DMS 273 treated with DMSO at 0.1 percent for 48 hours (cell line): ENCODE measurements at places on chromosomes 1 and 21.

GRCh38 chr1:212487774-212488435, 55.2 kb downstream of the NENF start:
- DNase-seq = no peak

DNA sequence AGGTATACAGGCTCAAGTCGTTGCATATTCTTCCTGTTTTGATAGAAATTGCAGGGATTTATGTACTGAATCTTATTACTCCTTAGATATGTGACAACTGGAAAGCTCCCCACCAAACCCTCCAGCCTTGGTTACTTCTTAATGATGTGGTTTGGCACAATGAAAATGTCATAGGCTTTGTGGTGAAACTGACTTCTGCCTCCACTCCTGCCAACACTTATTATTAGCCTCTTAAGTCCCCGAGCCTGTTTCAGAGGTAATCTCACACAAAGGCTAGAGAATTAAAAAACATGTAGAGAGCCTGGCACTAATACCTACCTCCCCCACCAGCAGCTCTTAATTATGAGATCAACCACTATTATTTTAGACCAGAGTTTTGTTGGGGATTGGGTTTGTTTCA, 4.2 kb downstream of the COX20 start:
- DNase-seq = no peak

DNA sequence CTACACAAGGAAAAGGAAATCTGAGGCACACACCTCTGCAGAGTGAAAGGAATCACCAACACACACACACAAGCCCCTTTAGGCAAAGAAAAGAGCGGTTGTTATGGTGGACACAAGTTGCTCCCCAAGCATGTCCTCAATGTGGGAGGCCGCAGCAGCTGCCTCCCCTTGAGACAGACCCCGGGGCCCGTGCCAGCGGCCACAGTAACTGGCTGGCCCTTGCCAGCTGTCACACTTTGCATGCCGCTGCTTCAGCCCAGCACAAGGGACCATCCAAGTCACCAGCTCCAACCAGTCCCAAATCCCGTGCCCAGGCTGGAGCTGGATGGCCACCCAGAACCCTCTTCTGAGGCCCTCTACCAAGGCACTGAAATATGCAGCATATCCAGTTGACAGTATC, 2.9 kb upstream of the OLIG1 start:
- DNase-seq = no peak

GRCh38 chr1:42929434-42930177, 29.1 kb downstream of the SLC2A1 start:
- DNase-seq = no peak

- DNase-seq = peak; percentile 28
These were observed 13.5 kb downstream of the LDLRAP1 start for GRCh38 chr1:25556791-25557476.

DNA sequence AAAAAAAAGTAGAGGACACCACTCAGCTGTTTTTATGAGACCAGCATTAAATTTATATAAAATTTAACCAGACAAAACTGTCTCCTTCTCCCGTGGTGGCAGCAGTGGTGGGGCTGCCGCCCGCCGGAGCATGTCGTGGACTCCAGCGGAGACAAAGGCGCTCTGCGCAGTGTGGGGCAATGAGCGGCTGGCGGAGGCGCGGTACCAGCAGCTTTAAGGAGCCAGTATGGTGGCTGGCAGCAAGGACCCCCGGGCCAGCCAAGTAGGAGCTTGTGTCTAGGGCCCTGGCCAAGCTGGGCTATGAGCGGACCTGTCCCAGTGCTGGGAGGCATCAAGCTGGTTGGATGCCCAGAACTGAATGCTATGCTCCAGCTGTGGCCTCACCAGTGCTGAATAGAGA, 2102.9 kb downstream of the NCAM2 start:
- no peak for DNase-seq

DNA sequence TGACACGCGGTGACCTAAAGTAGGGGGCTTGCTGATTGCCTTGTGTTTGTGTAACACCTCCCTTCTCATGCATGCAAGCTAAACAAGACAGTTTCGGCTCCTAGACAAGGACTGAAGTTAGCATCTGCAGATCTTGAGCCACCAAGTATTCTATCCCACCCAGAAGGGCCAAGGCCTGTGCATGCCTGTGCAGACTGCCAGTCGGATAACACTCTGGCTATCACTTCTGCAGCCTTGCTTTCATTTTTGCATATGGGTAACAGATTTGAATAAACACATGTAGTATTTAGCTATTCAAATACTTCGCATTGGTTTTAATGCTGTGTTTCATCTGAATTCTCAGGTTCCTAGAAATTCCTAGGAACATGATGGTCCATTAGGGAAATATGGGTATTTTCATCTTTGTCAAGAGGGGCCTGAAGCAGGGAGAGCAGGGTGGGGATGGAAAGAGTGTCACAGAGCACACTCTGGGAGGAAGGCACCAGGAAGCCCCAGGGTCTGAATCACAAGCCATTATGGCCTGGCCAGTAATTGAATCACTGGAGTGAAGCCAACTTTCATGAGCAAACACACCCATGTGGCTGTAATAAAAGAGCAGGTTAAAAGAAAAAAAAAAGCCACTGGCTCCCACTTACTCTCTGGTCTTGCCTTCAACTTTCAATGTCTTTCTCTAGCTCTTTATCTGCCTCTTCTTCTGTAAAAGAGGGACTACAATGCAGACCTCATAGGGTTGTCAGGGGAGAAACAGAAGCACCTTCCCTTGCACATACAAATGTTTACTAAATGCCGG, 28.3 kb downstream of the GADD45A start:
- peak; percentile 61 for DNase-seq
